Femur (tissue), 1 donor: ENCODE measurements at places on chromosomes 16 and 17.

DNA sequence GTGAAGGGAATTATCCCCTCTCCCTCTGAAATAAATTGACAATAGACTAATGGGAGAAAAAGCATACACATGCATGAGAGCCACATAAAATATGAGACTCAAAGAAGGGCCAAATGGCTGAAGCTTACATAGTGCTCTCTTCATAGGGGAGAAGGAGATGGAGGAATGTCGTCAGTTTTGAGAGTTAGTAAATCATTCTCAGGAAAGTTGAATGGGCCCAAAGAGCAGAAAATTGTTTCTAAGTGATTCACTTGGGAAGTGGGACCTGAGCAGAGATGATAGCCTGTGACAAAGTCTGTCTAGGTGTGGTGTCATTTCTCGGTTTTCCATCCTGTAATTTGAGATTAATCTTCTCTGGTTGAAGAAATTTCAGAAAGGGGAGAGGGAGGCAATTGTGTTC, 35.0 kb downstream of the BCAS3 start:
- no peak for DNase-seq

DNA sequence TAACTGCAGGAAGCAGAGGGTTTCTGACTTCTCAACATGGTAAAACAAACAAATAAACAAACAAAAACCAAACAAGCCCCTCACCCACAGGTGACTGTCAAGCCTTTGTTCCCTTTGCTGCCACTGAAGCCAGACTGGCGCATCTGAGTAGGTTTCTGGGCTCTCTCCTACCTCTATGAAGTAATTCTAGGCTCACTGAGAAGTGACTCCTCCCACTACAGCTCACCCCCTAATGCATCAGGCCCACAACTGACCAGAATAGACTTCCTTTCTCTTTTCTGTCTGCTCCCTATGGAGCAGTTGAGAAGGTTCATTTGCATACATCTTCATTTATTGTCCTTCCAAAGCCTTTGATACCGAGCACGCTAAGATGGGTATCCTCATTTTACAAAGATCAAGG, 77.0 kb upstream of the CCL2 start:
- no peak for DNase-seq

DNA sequence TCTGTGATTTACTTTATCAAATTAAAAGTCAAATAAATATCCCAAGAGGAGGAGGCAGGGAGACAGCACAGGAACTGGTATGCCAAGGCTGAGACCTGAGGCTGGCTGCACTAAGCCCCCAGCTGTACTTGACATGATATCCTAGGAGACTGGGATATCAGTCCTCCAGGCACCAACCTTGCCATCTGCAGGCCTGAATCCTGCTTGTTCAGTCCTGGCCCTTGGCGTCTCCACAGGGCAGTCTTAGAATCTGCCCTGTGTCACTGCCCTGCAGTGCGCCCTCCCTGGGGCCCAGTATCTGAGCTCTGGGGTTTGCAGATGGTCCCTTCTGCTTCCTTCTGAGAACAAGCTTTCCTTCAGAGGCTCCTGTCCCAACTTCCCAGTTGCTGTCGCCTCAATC, 75.9 kb downstream of the HS3ST3A1 start:
- DNase-seq = no peak

DNA sequence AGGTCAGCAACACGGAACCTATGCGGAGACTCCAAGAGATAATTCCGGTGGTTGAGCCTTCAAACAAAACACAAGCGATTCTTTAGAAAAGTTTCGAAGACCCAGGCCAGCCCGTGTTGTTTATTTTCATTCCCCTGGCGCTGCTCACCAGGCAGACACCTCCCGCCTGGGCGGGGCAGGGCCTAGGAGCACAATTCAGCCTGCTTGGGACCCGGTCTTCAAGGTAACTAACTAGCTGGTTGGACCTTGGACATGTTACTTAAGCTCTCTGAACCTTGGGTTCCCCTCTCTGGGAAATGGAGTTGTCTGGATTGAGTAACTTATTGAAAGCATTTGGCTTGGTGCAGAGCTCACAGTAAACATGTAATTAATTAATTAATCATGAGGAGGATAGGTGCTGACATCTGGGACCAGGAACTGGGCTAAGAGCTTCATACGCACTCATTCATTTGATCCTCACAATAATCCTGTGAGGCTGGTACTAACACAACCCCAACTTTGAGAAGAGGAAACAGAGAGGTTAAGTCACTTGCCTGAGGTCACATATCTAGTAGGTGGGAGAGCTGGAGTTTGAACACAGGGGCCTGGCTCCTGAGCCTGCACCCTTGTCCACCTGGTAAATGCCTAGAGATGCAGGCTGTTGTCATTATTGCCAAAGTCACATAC, 125.3 kb upstream of the SMURF2 start:
- no peak for DNase-seq

DNA sequence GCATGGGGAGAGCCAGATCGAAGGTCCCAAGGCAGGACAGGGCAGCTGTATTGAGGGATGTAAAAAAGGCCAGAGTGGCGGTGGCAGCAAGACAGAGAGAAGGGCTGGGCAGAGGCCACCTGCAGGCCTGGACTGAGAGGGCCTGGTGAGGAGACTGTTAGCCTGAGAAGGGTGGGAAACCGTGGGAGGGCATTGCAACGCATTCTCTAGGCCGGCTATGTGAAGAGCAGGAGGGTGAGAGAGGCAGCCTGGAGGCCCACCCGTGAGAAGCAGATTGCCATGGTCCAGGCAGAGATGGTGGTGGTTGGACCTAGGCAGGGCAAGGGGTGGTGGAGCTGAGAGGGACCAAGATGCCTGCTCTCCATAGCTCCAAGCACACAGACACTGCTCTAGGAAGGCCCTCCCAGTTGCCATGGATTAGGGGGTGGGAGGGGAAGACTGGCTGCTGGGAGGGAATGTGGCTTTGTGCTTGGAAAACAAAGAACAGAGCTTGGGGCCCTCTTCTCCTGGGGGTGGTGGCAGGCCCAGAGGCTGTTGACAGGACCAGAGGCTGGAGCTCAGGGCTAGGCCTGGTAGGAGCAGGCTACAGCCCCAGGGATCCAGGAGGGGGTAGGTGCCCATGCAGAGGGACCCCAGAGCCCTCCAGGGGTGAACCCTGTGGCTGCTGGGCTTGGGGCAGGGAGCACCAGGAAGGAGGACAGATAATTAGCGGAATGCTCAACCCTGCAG, 12.4 kb upstream of the TCAP start:
- DNase-seq = no peak

- DNase-seq = no peak
Measured at GRCh38 chr16:72313903-72314302, 141.9 kb upstream of the PMFBP1 start.

- no peak for DNase-seq
Measured at GRCh38 chr16:55925242-55925641, 50.1 kb upstream of the CES5A start.

- DNase-seq = no peak
Measured at GRCh38 chr17:13099926-13100325, 82.1 kb upstream of the ELAC2 start.

- no peak for DNase-seq
Measured at GRCh38 chr16:87210894-87211293, 106.3 kb downstream of the C16orf95 start.

DNA sequence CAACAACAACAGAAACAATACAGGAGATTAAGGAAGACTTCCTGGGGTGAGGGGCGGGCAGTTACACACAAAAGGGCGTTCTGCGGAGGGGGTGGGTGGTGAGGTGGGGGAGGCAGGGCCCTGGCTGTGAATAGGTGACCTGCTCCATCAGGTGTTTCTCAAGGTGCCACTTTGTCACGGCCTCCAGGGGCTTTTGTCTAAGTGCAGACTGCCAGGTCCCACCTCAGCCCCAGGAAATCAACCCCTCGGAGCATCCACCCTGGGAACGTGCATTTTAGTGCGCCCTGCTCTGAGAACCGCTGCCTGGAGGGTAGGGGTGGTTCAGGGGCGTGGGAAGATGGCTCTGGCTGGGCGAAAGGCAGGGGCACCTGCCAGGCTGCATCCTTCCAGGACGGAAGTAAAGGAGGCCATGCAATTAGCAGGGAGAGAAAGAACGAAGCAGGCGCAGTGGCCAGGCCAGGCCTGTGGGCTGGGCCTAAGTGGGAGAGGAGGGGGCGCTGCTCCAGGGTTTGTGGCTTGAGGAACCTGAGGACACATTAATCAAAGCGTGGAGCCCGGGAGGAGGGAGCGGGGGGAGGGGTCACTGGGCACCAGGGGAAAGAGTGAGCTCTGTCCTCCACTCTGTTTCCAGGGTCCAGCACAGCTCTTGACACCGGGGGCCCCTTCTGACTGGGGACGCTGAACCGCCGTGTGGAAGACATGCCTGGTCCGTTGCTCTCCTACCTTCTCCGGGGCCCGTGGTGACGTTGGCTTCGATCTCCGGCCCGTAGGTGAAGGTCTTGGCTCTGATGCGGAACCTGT, 49.4 kb upstream of the CDC42EP4 start:
- no peak for DNase-seq

DNA sequence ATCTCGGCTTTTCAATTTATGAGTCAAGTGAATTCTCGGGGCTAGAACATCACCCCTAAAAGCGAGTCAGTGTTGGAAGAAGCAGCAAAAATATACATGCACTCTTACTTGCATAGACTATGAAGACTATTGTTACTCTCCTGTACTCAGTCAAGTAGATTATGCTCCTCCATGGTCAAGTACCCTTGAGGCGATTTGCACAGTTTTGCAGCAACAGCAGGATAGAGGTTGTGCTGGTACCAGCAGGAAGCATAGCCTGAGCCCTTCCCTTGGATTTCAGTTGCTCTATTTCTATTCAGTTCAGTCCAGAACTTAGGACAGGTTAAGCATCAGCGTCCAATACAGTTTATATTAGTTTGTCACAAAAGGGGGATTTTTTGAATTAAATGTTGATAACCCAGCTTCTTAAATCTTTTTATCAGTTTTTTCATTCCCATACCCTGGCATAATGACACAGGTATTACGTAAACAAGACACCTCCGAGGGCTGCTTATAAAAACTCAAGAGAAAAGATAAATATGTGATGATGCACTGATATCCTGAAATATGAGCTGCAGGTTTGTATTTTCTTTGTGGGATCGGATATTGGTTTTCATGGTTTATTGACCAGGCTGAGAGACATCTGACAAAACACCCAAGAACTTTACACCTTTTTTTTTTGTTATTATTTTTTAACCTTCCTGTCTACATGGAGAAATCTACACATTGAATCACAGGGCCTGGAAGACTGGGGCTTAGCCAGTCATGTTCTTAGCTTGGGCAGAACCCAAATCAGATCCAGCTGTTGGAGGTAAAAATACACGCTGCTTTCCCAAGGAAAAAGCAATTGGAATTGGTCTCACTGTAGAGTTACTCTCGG, 144.1 kb downstream of the PITPNC1 start:
- no peak for DNase-seq

DNA sequence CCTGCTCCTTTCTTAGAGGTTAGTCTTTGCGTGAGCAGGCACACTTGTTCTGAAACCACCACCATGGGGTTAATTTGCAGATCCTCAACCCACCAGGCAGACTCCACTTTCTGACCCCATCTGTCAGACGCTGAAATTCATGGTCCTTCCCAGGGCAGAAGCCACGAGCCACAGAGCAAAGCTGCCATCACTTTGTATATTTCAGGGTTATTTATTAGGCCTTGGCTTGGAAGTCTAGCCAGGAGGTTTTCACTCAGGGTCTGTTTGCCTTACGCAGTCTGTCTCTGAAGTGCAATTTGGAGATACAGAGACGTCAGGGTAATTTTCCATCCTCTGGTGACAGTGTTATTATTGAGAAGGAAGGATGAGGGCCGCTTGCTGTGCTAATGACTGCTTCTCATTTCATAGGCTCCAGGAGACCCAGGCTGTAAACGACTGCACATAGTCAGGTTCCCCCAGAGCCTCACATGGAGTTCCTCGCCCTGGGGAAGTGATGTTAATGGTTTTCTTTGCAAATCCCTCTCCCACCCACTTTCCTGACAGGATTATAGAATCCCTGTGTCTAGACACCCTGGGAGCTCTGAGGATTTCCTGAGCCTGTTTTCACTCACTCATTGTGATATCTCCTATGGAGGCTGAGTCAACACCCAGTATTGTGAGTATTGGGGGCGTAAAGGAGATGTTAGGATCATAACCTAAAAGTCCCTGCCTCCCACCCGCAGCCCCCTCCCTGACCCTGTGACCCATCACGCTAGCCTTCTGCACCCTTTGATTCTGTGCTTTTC, 269.0 kb downstream of the ABCC12 start:
- DNase-seq = no peak

DNA sequence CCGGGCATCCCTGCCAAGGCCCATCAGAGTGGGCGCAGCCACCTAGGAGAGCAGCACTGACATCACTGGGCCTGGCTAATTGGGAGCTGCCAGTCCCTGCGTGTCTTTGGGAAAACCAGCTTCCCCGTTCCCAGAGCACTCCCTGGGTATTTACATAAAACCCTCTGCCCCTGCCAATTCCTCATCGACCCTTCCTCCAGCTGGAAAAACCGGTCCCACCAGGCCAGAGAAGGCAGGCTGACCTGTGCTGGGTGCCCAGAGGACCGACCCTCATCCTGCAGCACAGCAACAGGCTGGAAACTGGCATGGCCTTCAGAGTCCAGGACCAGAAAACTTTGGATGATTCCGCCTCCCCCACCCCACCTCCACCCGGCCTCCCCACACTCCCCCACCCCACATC, 8.2 kb upstream of the FOXN1 start:
- DNase-seq = no peak

- no peak for DNase-seq
Measured at GRCh38 chr16:78704416-78704815, 605.0 kb downstream of the WWOX start.

GRCh38 chr17:49333804-49334203, 28.2 kb downstream of the ZNF652 start:
- DNase-seq = no peak

DNA sequence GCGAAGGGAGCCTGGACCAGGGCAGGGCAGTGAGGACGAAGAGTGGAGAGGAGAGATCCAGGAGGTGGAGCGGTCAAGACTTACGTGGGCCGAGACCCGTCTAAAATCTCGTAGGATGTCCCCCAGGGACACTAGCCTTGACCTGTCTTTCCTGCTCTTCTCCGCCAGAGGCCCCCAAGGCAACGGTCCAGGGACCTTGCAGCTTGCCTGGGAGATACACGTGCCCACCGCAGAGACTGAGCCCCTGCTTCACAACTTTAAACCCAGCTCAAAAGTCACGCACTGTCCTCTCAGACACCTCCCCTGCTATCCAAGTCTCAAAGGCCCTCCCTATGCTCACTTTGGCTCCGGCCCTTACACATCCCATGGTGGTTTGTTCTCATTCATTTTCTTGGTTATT, 9.4 kb downstream of the TIGD7 start:
- no peak for DNase-seq

DNA sequence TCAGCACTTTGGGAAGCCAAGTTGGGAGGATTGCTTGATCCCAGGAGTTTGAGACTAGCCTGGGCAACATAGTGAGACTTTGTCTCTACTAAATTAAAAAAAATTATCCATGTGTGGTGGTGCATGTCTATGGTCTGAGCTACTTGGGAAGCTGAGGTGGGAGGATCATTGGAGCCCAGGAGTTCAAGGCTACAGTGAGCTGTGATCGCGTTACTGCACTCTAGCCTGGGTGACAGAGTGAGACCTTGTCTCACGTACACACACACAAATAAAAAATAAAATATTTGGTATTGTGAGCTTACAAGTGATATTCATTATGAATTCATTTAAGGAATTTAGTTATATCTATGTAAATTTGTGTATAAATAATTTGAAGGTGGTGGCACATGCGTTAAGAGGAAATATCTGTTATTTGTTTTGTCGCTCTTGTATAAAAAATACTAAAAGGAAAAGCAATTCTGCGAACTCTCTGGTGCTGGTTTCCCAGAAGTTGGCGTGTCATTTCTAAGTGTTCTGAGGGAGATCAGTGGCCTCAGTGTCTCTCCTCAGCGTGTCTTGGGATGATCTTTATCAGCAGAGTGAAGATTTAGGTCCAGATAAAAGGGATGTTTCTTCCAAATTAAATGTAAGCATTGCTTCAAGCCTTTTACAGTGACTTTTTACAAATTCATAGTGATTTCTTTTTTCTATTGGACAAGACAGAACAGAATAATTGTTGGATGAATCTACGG, 187.6 kb downstream of the FTO start:
- DNase-seq = no peak
